Fibroblast of skin of right quadriceps (primary cell): ENCODE measurements at places on chromosomes 5 and 9.

- no peak for DNase-seq
Observed at GRCh38 chr5:75706016-75706415, 11.2 kb downstream of the POC5 start.

GRCh38 chr5:146640285-146640896 lies 124.4 kb upstream of the GPR151 start:
- no peak for DNase-seq

DNA sequence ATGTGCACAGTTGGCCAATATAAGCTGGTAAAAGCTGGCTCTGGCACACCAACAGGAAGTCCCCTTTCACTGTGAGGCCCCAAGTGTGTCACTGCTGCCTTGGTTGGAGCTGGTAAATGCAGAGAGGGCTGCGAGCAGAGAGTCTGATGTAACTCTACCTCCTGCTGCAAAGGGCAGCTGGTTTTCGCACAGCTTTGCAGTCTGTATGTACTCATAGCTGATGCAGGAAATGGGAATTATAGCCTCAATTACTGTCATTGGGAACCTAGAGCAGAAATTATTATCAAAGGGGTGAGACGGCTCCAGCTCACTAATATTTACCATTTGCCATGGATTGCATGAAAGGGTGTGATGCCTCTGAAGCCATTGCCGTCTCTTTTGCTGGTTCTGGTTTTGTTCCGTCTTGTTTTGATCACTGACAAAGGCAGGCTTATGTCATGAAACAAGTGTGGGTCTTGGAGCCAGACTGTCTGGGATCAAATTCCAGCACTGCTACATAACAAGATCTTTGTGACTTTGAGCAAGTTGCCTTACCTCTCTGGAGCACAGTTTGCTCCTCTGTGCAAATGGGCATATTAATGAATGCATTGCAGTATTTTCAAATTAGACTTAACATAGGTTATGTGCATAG lies 124.3 kb upstream of the SLC25A48 start:
- DNase-seq, result peak; percentile 62

GRCh38 chr5:78236046-78236445 lies 58.5 kb downstream of the AP3B1 start:
- DNase-seq, result no peak

- DNase-seq, result no peak
Observed at GRCh38 chr5:169812786-169813185, 167.5 kb downstream of the INSYN2B start.

GRCh38 chr5:106894964-106895363 lies 775.8 kb downstream of the EFNA5 start:
- DNase-seq, result peak; percentile 10

- DNase-seq, result peak; percentile 84
Observed at GRCh38 chr5:67010684-67011409, 185.8 kb downstream of the CD180 start.

DNA sequence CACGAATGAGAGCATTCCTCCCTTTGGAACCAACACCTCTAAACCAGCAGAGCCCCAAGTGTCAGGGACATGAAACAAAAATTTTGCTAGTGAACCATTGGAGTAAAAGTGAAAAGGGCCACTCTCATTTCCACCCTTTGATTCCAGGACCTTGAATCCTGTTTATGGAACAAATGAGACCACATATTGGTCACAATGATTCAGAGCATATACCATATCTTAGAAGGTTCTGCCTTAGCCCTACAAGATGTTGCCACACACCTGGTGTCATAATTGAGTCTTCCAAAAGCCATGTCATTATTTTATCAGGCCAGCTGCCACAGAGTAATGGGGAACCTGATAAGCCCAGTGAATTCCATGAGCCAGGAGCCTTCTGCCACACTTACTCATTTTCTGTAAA lies 66.3 kb upstream of the ZBTB43 start:
- no peak for DNase-seq

DNA sequence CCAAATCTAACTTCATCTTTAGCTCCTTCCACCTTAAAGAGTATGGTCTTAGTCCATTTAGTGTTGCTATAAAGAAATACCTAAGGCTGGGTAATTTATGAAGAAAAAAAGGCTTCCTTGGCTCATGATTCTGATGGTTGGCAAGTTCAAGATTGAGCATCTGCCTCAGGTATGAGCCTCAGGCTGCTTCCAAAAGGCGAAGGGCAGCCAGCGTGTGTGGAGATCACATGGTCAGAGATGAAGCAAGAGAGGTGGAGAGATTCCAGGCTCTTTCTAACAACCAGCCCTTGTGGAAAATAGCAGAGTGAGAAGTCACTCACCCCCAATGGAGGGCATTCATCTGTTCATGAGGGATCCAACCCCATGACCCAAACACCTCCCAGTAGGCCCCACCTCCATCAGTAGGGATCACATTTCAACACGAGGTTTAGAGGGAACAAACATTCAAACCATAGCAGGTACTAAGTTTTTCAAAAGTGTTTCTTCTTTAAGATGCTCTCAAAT lies 225.9 kb downstream of the SGCD start:
- DNase-seq, result no peak

GRCh38 chr5:125011014-125011413 lies 264.6 kb upstream of the ZNF608 start:
- DNase-seq, result no peak

GRCh38 chr9:93111001-93111370 lies 15.0 kb downstream of the CARD19 start:
- no peak for DNase-seq

DNA sequence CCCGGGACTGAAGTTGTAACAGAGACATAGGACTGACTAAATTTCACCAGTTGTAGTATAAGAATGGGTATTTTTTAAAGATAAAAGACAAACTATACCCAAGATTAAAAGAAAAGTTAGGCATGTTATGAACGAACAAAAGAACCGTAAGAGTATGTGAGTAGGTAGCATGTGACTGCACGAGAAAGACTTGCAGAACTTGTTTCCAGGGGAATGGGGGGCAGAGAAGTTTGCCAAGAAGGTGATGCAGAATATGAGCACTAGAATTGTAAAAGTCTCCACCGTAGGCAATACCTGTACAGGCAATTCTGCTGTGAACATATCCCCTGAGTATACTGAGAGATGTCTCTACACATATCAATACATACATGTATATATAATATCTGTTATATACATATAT lies 614.7 kb downstream of the PRELID2 start:
- DNase-seq, result no peak

- DNase-seq, result no peak
Observed at GRCh38 chr9:135103001-135103446, 15.6 kb downstream of the OLFM1 start.

DNA sequence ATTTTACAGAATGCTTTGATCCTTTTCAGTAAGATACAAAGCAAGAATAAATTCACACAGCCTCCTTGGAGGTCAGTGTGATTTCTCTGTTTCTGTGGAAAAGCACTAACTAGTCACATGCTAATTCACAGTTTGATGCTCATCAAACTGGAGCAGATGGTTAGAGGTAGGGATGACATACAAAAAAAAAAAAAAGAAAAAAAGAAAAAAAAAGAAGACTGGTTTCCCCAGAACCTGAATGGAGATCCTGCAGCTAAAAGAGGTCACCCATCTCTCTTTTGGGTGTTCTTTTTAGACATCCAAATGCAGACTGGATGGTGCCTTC lies 123.7 kb upstream of the ANKRD55 start:
- no peak for DNase-seq

DNA sequence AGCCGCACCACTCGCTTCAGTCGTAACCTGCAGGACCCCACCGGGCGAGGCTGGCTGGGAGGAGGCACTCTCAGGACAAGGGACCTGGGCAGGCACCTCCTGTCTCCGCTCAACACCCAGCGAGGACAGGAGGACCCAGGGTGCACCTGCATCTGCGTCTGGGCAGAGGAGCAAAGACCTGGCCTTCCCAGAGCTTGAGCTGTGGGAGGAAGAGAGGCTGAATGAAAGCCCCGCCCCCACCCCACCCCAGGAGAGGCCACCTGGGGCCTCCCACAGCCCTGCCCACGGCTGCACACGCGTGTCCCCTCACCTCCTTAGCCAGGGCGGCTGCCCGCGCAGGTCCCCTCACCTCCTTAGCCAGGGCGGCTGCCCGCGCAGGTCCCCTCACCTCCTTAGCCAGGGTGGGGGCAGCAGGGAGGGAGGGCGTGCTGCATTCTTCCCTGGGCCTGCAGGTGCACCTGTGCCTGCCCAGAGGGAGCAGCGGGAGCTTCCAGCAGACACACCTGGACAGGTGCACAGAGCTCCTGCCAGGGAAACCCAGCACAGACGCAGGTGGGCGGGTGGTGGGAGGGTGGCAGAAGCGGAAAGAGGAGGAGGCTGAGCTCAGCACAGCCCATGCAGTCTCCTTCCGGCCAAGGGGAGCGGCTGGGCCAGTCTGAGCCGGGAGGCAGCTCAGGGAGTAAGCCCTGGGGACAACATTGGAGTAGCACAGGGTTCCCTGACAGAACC lies 18.5 kb upstream of the SLC12A7 start:
- DNase-seq, result no peak

GRCh38 chr5:112703866-112704820 lies 33.5 kb upstream of the APC start:
- peak; percentile 70 for DNase-seq

- DNase-seq, result no peak
Observed at GRCh38 chr5:30525353-30525752, 668.1 kb upstream of the CDH6 start.

- DNase-seq, result peak; percentile 57
Observed at GRCh38 chr5:122704247-122705036, 70.4 kb upstream of the SNX2 start.

- peak; percentile 84 for DNase-seq
Observed at GRCh38 chr5:50595199-50595598, 71.2 kb upstream of the PARP8 start.

- no peak for DNase-seq
Observed at GRCh38 chr5:73204332-73204731, 31.3 kb downstream of the TMEM174 start.

DNA sequence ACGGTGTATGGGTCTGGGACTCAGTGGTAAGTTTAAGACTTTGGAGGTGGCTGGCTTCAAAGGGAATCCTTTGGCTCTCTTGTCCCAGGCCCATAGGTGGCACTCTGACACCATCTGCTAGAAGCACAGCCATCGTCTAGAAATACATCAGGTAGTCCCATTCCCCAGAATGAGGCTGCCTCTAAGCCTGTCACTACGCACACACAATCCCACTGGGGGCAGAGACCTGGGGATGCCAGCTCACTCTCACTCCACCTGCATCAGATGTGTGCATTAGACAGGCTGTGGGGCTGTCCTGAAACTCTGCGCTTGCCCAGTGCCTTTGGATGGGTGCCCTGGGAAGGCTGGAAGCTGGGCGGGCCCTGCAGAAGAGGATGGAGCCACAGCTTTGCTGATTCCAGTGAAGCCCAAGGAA lies 127.5 kb upstream of the PANK3 start:
- DNase-seq, result peak; percentile 54

DNA sequence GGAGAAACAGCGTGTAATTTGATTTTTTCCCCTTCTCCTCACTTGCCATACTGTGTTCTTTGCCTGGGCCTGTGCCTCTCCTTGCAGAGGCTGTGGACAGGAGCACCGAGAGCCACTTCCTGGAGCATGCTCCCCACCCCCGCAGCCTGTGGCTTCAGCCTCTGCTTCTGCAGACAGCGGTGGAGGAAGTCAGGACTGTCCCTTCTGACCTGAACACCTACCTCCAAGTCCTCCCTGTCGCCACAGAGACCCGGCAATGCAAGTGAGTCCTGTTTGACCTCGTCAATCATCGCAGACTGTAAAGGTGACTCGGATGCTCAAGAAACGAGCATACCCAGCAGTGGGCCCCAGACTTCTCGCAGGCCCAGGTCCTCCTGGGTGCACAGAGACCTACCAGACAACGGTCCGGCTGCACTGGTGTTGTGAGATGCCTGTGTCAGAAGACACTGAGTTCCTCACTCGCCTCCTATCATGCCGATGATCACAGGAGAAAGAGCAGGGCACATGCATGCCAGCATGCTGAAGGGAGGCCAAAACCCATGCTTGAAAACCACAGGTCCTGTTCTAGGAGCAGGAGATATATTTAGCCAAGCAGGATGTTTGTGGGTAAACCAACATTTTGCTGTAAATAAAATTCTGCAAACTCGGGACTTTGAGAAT lies 198.8 kb downstream of the AUH start:
- peak; percentile 31 for DNase-seq

DNA sequence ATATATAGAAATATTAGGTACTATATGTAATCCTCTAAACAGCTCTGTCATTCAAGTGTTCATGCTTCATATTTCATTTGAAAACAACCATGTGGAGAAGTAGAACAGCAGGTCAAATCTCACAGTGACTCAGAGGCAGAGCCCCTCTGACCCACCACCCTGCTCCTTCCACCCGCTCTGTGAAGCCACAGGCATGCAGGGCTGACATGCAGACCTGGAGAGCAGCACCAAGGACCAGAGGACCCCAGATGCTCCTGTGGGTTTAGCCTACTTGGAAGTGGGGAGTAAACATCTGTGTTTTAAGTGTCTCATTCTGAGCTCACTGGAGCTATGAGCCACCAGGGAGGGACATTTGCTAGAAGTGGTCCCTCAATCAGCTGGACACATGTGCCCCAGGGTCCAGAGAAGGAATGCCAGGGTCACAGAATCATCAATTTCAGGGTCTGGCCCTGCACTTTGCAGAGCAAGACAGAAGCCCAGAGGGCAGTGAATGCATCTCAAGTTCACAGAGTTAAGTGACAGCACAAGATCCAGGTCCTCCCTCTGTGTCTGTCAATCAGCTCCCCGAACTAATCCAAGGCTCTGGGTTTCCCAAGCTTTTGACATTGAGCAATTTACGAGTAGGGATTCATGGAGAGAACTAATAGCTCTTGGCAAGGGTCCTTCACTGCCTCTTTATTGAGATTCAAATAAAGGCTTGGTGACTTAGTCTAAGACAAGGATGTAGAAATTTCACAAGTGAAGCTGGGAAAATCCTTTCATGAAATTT lies 441.1 kb downstream of the SEMA5A start:
- DNase-seq, result peak; percentile 31
